ENCODE measurements at places on chromosomes 5 and 9. TPM values are rescaled to one million over a fixed set of nuclear protein-coding genes. Genes with fewer than 3 reads are reported as not detected.
A peak's percentile ranks its signal among the peaks of the same experiment; 100 is the strongest.

DNA sequence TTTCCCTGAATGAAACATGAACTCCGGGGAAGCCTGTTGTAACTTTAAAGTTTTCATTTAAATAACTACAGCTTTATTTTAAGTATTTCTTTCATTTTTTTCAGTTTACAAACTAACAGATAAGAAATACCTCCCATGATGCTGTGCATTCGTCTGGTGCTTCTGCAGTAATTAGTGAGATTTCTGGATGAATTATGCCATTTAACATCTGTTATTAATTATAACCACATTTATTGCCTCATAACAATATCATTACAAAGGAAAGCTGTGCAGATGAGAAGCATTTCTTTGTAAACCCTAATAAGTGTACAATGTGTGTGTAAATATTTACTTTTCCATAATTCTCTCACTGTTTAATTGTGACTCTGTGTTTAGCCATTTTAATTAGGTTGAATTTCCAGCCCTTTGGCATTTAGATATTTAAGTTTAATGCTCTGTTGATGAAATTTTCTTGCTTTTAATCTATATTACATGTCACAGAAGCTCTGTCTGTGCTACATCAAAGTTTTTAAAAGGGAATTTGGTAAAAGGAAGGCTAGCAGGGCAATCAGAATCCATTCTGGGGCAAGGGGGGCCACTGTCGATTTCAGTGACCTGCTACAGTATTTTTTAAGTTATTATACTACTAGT is 418.0 kb downstream of the SPATA31D1 start:
- H3K27me3 ChIP-seq, result no peaks in the 10 kb centered on the region
- peaks cover 52% of the 10 kb centered on the region for H3K4me1 ChIP-seq
- H3K36me3 ChIP-seq, result no peaks in the 10 kb centered on the region
- peak overlapping the region; percentile 90 for H3K27ac ChIP-seq
- DNase-seq, result no peak

GRCh38 chr5:33310451-33310850 is 130.3 kb upstream of the TARS1 start:
- H3K27me3 ChIP-seq, result peaks cover 25% of the 10 kb centered on the region
- no peak for DNase-seq
- no peaks in the 10 kb centered on the region for H3K36me3 ChIP-seq
- H3K4me1 ChIP-seq, result peaks cover 25% of the 10 kb centered on the region
- H3K27ac ChIP-seq, result no peak overlapping the region

- no peak overlapping the region for H3K4me3 ChIP-seq
- no peak overlapping the region for H3K27ac ChIP-seq
- peaks cover 12% of the 10 kb centered on the region for H3K4me1 ChIP-seq
Observed at GRCh38 chr5:120805131-120805530, 341.0 kb downstream of the PRR16 start.

- peaks cover 13% of the 10 kb centered on the region for H3K4me1 ChIP-seq
- no peaks in the 10 kb centered on the region for H3K27me3 ChIP-seq
- peak overlapping the region; percentile 68 for H3K27ac ChIP-seq
- H3K4me3 ChIP-seq, result no peak overlapping the region
Observed at GRCh38 chr9:7316166-7316795, 483.3 kb downstream of the DMAC1 start.

DNA sequence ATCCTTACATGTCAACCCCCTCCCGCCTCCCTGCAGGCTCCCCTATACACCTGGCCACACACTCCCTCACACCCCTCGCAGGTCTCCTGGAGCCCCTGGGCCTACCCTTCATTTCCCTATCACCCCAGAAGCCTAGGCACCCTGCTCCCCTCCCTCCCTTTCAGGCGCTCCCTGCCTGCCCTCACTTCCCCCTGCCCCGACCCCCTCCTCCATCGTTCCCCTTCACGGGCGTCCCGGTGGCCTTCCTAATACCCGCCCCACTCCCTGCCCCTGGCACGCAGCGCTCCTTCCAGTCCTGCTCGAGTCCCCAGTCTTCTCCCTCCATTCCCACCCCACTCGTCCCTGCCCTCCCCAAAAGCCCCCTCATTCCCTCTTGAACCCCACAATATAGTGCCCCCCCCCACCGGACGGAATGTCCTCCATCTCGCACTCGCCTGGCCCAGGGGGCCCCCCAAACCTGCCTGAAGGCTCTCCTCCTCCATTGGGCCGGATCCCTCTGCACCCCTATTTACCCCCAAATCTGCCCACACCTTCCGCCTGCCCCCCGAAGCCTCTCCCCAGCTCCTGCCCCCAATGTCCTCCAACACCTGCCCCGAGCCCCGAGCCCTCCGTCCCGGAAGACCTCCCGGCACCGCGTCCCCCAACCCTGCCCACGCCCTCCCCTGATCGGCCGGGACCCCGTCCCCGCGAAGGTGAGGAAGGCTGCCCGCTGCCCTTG is 746 bp downstream of the STRBP start:
- H3K36me3 ChIP-seq, result no peaks in the 10 kb centered on the region
- H3K27me3 ChIP-seq, result peaks cover 54% of the 10 kb centered on the region
- peaks cover 23% of the 10 kb centered on the region for H3K4me1 ChIP-seq
- peak overlapping the region; percentile 69 for H3K4me3 ChIP-seq
- H3K27ac ChIP-seq, result no peak overlapping the region

- DNase-seq, result no peak
- H3K27me3 ChIP-seq, result no peaks in the 10 kb centered on the region
- peaks cover 34% of the 10 kb centered on the region for H3K36me3 ChIP-seq
- peaks cover 12% of the 10 kb centered on the region for H3K4me1 ChIP-seq
Observed at GRCh38 chr5:60687927-60688720, 11.8 kb downstream of the DEPDC1B start.

- peaks cover 10% of the 10 kb centered on the region for H3K27me3 ChIP-seq
- H3K27ac ChIP-seq, result no peak overlapping the region
- DNase-seq, result no peak
- peaks cover 48% of the 10 kb centered on the region for H3K4me1 ChIP-seq
- no peaks in the 10 kb centered on the region for H3K36me3 ChIP-seq
Observed at GRCh38 chr9:91419222-91420191, 4.1 kb downstream of the NFIL3 start.

DNA sequence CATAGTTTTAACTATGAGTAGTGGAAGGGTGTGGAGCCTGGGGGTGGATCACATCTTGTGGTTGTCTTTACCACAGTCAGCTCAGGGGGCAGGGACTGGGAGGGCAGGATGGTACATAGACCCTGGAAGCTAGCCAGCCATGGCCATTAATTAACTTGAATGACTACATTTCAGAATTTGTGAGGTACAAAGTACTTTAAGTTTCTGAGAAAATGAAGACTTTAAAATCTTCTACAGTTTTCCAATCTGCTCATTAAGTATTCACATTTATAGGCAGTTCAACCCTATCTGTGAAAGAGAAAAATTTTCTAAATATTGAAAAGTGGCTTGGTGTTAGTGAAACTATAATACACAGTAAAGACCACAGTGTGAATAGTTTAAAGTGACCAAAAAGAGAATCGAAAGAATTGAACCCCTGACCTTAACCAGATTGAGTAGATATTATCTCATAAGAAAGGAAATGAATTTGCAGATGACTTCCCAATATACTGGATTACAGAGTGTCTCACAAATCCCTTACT is 234.2 kb upstream of the MEF2C start:
- peaks cover 7% of the 10 kb centered on the region for H3K4me1 ChIP-seq
- DNase-seq, result no peak
- no peaks in the 10 kb centered on the region for H3K36me3 ChIP-seq
- H3K4me3 ChIP-seq, result no peak overlapping the region

OR2V1 gene
- total RNA-seq, result not detected

All from mesothelial cell of epicardium (in vitro differentiated cells).